ENCODE measurements at places on chromosomes 1 and 21.
A peak's percentile ranks its signal among the peaks of the same experiment; 100 is the strongest.

- DNase-seq: no peak
Measured at GRCh38 chr21:38858026-38858811, 52.5 kb downstream of the ETS2 start.

DNA sequence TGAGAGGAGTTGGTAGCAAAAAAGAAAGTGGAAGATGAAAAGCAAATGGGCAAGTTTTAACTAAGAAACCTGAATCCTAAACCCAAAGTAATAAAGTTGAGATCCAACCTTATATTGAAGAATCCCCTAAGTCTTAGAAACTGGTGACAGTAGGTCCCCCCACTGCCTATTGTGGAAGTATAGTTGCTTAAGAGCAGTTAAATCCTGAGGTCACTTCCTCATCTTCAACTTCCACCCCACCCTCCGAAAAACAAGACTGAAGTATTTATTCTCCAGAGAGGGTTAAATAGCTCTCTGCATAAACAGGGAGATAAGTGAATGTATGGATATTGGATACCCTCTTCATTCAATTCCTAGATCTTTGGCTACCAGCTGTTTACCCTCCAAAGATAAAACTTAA is 3.3 kb upstream of the DSTYK start:
- DNase-seq: no peak

- peak; percentile 70 for DNase-seq
Measured at GRCh38 chr1:21262293-21263051, 27.8 kb downstream of the ECE1 start.

- DNase-seq: peak; percentile 35
Measured at GRCh38 chr21:27365394-27365793, 398.5 kb upstream of the ADAMTS5 start.

DNA sequence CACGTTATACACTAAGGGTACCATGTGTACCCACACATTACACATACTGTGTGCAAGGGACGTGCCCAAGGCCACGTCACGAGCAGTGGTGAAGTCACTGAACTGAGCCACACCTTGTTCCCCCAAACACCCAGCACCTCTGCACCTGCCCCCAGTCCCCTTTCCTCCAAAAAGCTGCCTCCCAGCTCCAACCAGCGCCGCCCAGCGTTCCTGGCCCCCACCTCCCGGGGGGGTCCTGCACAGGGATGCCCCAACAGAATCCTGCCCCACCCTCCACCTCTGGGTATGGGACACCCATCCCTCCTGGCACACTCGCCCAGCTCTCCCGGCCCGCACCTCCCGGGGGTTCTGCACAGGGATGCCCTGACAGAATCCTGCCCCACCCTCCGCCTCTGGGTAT is 54.1 kb downstream of the CHD5 start:
- DNase-seq: no peak

DNA sequence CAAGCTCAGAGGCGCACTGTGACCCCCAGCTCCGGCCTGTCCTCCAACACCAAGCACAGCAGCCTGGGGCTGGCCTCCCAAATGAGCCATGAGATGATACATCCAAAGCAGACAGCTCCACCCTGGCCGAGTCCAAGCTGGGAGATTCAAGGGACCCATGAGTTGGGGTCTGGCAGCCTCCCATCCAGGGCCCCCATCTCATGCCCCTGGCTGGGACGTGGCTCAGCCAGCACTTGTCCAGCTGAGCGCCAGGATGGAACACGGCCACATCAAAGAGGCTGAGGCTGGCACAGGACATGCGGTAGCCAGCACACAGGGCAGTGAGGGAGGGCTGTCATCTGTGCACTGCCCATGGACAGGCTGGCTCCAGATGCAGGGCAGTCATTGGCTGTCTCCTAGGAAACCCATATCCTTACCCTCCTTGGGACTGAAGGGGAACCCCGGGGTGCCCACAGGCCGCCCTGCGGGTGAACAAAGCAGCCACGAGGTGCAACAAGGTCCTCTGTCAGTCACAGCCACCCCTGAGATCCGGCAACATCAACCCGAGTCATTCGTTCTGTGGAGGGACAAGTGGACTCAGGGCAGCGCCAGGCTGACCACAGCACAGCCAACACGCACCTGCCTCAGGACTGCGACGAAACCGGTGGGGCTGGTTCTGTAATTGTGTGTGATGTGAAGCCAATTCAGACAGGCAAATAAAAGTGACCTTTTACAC is 29.1 kb downstream of the SLC19A1 start:
- no peak for DNase-seq

GRCh38 chr1:223129229-223129901 is 13.7 kb downstream of the TLR5 start:
- peak; percentile 37 for DNase-seq

GRCh38 chr1:1092149-1092855 is 18.2 kb upstream of the RNF223 start:
- DNase-seq: no peak

DNA sequence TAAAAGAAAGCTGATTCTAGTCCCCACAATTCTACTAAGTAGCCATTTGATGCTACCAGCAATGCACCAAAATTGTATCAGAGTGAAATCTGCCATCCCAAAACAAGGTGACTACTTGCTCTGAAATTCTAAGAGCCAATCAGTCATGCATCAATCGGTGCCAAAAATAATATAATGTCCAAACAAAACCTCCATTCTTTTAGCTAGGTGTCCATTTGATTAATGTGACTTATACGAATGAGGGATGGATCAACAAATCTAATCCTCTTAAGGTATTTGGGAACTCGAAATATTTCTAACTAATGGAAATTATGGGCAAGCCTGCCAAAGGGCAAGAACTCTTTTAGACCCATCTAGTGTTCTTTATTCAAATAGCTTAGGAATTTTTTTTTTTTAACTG is 66.4 kb upstream of the NEK2 start:
- DNase-seq: no peak

DNA sequence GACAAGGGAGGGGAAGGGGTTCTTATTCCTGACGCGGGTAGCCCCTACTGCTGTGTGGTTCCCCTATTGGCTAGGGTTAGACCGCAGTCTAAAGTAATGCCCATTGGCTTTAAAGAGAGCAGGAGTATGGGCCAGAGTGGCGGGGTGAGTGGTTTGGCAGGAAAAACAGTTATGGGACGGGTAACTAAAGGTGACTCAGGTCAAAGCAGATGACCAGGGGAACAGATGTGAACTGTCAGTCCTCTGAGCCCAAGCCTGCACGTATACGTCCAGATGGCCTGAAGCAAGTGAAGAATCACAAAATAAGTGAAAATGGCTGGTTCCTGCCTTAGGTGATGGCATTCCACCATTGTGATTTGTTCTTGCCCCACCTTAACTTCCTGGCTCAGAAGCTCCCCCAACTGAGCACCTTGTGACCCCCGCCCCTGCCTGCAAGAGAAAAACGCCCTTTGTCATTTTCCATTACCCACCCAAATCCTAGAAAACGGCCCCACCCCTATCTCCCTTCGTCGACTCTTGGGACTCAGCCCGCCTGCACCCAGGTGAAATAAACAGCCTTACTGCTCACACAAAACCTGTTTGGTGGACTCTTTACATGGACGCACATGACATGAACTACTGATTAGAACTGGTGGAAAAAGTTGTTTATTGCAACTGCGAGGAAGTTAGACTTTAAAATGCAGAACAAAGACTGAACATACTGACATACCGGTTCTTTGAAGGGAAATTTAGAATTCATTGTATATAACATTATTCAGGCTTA is 758 bp upstream of the ATAD3B start:
- no peak for DNase-seq

DNA sequence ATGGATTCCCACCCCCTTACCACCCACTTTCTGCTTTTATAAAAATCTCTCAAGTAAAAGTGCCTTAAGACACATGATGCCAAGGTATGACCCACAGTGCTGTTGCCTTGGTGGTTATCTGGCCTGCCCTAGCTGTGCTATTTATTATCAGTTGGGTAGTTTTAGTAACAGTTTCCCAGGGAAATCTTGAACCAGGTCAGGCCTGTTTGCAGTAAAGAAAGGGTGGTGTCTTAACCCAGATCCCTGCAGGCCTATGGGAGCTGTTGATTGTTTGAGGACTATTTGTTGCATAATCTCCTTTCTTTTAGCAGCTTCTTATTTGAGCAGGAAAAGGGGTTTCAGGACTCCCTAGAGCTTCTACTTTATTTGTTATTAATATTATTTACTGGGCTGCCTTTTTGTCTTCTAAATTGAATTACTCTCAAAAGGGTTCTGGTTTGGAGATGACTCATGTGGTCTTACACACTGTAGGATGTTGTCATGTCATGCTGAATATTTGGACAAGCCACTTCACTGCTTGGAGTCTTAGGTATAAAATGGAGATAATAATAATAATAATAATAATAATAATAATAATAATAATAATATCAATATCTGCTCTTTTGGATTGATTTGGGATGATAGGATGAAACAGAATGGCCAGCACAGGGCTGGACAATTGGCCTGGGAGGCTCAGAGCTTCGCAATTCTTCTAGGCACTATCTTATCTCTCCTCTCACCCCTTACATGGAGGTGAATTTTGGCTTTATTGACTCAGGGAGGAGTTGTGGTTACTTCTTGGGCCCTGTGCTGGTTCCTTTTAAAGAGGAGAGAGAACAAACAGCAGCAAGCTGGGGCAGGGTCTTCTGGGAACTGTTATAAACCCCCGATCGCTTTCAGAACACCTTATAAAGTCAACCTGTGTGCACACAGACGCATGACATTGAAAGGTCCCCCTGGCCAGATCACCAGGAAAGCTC is 252.1 kb downstream of the PRDM2 start:
- no peak for DNase-seq

- DNase-seq: no peak
Measured at GRCh38 chr1:156838972-156839371, 19.9 kb downstream of the INSRR start.

- DNase-seq: peak; percentile 8
Measured at GRCh38 chr21:39451332-39452206, at the start of gene SH3BGR. Gene SH3BGR (plus strand): TSS chr21:39451970. CDS start chr21:39452097, 127 bp downstream.

GRCh38 chr21:15826147-15826780 is 96.5 kb downstream of the USP25 start:
- DNase-seq: peak; percentile 45

- DNase-seq: peak; percentile 22
Measured at GRCh38 chr1:181043025-181043888, 9.5 kb downstream of the MR1 start.

- peak; percentile 78 for DNase-seq
Measured at GRCh38 chr1:155938220-155938627, 3.2 kb upstream of the RXFP4 start.

- DNase-seq: no peak
Measured at GRCh38 chr1:87030740-87031690, 116.6 kb downstream of the HS2ST1 start.

- peak; percentile 38 for DNase-seq
Measured at GRCh38 chr1:111515291-111516004, 12.0 kb upstream of the ADORA3 start.

DNA sequence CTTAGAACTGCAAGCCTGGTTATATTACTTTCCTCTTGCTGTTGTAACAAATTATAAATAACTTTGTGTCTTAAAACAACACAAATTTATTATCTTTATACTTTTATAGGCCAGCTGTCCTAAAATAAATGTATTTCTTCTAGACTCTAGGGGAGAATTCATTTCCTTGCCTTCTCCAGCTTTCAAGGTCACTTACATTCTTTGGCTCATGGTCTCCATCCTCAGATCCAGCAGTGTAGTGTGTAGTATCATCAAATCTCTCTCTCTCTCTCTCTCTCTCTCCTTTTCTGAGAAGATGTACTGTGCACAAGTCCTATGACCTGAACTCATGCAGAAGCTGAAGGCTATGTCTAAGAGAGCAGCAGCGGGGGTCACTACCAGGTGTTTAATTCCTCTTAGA is 1510.6 kb downstream of the MRPL39 start:
- DNase-seq: no peak

DNA sequence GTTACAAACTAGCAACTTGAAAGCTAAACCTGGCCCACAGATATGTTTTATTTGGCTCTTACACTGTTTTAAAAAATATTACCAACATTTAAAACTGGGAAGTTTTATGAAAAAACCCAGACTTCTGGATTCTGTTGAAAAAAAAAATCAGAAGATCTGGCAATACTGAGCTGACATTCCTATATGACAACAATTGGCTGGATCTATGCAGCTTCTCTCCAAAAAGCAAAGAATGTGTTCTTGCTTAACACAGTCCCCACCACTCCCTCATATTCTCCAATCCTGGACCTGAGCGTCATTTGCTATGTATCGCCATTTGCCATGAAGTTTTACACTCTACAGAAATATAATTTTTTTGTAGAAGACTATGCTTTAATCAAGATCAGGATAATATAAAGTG is 859.6 kb downstream of the LTN1 start:
- no peak for DNase-seq

DNA sequence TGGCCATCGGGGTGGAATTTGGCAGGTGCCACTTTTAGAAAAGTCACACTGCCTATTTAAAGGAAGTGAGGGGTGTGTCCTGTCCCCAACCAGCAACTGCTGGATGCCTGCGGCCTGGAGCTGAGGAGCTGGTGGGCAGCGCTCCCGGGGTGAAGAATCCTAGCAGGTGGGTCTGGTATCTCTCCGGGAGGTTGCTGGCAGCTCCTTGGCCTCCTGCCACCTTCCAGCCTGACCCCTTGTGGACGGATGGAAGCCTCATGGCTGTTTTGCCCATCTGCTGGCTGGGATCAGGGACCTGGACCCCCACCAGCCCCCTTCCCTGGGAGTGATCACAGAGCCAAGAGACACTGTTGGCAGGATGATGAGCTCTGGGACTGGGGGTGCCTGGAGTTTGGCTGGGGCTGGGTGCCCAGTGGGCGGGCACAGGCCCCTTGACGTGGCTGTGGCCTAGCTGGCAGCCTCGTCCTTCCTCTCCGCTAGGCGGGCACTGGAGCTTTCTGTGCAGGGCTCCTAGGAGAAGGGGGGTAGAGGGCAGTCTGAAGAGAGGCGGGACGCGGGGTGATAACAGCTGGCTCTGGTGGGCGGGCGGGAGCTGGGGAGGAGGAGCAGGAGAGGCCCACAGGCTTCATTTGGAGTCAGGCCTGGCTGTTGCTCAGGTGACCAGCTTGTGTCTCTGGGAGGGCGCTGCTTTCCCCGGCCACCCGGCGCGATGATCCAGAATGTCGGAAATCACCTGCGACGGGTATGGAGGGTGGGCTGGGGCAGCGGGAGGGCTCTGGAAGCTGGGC is at the start of gene ACOT11:
ACOT11 (plus strand) TSS at position 628 of the 788 bp plus-strand sequence; CDS start at position 710, 82 bp downstream.
- DNase-seq: peak; percentile 52

GRCh38 chr1:18574754-18575153 is 55.9 kb upstream of the PAX7 start:
- no peak for DNase-seq

GRCh38 chr1:163361123-163361934 is 39.6 kb downstream of the NUF2 start:
- no peak for DNase-seq

- peak; percentile 24 for DNase-seq
Measured at GRCh38 chr1:58844176-58844575, 60.3 kb upstream of the JUN start.

- DNase-seq: no peak
Measured at GRCh38 chr1:27070390-27071048, 57.9 kb upstream of the TENT5B start.

- DNase-seq: peak; percentile 49
Measured at GRCh38 chr1:221998186-221998612, 256.3 kb upstream of the DUSP10 start.

- no peak for DNase-seq
Measured at GRCh38 chr1:39692152-39693074, 1.2 kb upstream of the HPCAL4 start.

GRCh38 chr1:32627596-32628162 is 22.7 kb downstream of the ZBTB8OS start:
- no peak for DNase-seq
